NCI-H510A treated with DMSO at 0.1 percent for 48 hours (cell line): ENCODE measurements at places on chromosomes 11 and 22.

GRCh38 chr11:25928076-25928475 lies 403.9 kb upstream of the ANO3 start:
- DNase-seq = no peak

DNA sequence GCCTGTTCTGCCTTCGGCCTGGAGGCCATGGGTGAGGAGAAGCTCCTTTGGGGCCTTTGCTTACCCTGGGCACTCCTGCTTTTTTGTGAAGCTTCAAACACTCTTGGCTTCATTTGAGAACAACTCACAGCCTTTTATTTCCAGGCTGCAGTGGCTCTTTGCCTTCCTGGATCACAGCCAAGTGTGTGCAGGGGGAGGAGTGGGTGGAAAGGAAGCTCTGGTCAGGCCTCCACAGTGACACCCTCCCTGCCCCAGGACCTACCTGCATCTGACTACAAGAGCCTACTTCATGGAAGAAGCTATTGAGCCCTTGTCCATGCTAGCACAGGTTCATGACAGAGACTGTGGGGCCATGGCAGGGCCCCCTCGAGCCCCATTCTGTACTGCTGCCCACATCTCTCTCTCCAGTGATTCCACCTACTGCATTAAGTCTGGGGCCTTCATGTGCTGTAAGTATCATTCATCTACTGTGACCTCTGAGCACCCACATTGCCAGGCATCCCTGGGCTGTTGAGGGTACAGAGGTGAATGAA lies 52.3 kb downstream of the GAB4 start:
- peak; percentile 55 for DNase-seq

- no peak for DNase-seq
Observed at GRCh38 chr22:44554411-44554810, 56.4 kb upstream of the RTL6 start.

- no peak for DNase-seq
Observed at GRCh38 chr11:109401545-109401944, 20.4 kb upstream of the C11orf87 start.

GRCh38 chr11:123291201-123291869 lies 96.3 kb upstream of the CLMP start:
- DNase-seq = no peak
